ENCODE measurements at places on chromosomes 7 and 10.

DNA sequence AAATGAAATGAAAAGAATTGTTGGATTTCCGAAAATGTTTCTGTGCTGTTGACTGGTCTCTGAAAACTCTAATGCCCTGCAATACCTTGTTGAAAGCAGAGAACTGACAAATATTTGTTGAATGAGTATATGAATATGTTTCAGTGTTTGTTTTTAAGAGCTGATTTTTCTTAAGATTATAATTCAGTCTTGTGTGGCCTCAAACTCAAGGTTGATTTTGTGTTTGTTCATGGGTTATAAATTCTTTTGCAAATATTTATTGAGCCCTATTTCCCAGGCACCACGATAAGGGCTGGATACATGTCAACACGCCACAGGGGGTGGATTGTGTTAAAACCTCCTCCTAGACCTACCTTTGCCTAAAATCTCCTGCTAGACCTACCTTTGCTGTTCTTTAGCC is 203.9 kb upstream of the PLPP4 start:
- DNase-seq: no peak

DNA sequence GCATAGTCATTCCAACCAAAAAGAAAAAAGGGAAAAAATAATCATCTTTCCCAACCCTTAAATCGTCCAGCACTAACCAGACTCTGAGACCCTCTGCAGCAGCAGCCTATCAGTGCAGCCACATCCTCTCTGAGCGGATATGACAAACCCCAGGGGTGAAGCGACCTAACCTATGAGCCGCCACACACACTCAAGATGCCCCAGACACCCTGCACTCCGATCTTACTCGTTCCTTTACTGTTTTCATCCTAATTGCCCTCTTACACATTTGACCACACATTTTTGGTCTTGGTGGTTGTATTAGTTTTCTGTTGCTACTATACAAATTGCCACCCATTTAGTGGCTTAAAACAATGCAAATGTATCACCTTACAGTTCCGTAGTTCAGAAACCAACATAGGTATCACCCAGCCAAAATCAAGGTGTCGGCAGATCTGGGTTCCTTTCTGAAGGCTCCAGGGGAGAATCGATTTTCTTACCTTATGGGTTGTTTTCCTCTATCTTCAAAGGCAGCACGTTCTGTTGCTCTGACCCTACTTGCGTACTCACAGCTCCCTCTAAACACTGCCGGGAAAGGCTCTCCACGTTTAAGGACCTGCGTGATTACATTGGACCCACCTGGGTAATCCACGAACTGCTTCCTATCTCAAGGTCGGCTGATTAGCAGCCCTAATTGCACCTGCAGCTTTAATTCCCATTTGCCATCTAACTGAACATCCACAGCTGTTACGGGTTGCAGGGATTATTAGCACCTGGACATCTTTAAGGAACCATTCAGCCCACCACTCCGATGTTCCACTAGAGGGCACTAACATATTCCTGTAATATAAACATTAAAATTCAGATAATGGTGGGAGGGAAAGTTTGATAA is 37.3 kb upstream of the PRSS1 start:
- DNase-seq: no peak

- no peak for DNase-seq
Observed at GRCh38 chr10:70063418-70064098, 10.9 kb downstream of the MACROH2A2 start.

- no peak for DNase-seq
Observed at GRCh38 chr7:45211066-45211465, 53.5 kb downstream of the RAMP3 start.

DNA sequence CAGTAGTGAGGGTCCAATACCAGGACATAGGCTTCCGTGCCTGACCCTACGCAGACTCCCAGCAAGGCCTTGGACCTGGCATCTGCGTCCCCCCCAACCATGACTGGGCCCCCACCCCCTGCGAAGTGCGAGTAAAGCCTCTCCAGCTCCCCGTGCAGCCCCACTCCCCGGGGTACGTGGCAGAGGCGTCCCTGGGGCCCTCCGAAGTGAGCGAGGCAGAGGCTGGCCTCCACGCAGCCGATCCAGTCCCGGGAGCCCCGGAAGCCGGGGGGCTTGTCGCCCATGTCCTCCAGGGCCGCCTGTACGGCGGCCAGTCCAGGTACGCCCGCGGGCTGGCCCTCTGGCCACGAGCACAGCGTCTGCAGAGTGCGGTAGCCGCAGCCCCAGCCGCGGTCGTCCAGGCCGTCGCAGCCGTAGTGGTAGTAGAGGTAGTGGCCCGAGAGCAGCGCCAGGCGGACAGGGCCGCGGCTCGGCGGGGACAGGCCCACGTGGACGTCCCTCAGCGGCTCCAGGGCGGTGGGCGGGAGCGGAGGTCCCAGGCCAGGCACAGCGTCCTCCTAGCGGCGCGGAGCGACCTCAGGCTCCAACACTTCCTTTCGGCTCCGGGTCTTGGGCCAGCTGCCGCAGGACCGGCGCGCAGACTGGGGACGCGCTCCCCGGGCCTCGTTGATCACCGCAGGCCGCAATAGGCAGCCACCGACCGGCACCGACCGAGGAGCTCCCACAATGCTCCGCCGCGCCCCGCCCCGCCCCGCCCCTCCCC is at the start of gene UFSP1:
TSS of gene UFSP1 (minus strand) at position 728 of the 763 bp plus-strand sequence. CDS start at position 284, 444 bp downstream.
- DNase-seq: no peak

- DNase-seq: no peak
Observed at GRCh38 chr7:157865351-157866165, 528.8 kb downstream of the DNAJB6 start.

DNA sequence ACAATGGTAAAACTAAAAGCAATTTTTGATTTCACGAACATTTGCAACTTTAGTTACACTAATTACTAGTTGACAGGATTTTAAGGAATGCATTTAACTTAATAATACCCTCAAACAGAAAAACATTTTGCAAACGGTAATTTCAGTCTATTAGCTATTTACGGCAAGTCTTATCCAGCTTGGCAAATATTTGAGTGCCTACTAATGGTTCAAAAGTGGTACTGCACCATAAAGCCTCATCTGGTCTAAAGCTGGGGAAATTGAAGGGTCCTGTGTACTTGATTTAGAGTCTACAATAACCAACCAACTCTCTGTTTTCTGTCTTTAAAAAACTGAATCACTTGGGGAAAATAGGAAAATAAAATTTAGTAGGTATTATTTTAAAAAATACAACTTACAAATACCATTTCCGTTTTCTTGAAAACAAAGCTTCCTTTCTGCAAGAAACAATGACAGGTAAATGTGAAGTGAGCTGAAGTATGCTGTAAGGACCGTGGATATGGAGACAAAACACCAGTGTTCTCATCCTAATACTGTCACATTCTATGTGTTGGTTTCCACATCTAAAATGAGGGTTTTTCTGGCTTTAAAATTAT is 142.3 kb downstream of the VPS50 start:
- no peak for DNase-seq

DNA sequence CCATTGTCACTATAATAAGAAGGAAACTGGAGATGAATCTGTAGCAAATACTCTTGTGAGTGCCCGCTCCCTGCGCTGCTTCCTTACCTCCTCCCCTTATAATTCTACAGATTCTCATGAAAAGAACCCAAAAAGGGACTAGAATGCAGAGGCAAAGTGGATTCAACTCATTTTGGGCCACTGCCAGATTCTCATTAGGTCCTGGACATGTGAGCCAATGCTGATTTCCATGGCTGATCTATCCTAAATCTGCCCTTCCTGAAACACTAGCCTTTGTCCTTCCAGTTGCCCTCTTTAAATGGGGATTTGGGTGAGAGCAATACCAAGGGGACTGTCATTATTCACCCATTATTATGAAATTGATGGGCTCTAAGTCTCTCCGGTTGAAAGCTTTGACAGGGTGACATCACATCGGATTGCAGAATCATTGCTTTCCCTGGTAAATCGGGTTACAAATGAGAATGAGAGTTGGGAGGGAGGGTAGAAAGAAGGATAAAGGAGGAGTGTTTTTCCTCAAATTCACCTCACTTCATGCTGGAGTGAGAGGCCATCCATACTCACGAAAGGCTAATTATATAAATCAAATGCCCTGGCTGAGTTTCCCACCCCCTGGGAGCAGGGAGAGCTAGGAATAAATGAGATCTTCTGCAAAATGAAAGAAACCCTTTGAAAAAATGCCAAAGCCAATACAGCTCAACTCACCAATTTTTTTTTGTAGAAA is 37.5 kb downstream of the PTN start:
- DNase-seq: no peak

GRCh38 chr10:97566336-97566996 is 6.1 kb upstream of the ANKRD2 start:
- DNase-seq: no peak

DNA sequence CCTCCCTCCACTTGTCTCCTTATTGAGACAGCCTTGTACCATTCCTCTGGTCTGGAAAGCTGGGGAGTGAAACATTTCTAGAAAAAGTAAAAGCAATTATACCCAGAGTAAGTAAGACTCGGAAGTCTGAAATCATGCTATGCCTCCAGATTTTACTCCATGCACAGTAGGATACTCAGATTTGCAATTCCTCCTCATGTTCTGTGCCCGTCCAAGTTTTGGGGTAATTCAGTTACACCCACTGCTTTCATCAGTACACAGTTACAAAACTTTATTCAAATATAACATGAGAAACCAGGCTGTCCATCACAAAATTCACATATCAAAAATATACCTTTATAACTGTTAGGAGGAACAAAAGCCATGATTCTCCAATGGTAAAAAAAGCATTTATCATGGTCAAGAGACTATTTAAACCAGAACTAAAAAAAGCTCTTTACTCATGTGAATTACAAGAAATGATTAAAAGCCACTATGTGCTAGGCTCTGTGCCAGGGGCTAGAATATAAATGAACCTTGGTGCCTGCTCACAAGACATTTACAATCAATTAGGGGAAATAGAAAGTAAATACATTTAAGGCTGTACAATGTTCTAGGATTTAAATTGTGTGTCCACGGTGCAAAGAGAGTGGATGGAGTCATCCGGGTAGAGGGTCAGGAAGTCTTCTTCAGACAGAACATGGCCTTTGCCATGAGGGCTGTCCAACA is 320.2 kb downstream of the ELMO1 start:
- no peak for DNase-seq

DNA sequence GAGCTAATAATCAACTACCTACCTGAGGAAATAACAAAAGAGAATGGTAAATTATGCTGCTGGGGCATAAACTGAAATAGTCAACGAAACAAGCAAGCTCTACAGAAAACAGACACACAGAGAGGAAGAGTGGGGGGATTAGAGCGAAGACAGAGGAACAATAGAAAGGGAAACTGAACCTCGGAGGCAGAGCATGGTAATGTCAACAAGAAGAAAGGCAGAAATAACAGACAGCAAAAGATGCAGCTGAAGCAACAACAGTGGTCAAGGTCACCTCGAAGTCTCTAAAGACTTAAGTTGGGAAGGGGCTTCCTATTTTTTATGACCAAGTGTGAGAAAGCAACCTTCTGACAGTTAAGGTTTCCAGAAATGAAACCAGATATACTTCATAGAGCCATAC is 177.0 kb downstream of the ZNF438 start:
- DNase-seq: no peak

DNA sequence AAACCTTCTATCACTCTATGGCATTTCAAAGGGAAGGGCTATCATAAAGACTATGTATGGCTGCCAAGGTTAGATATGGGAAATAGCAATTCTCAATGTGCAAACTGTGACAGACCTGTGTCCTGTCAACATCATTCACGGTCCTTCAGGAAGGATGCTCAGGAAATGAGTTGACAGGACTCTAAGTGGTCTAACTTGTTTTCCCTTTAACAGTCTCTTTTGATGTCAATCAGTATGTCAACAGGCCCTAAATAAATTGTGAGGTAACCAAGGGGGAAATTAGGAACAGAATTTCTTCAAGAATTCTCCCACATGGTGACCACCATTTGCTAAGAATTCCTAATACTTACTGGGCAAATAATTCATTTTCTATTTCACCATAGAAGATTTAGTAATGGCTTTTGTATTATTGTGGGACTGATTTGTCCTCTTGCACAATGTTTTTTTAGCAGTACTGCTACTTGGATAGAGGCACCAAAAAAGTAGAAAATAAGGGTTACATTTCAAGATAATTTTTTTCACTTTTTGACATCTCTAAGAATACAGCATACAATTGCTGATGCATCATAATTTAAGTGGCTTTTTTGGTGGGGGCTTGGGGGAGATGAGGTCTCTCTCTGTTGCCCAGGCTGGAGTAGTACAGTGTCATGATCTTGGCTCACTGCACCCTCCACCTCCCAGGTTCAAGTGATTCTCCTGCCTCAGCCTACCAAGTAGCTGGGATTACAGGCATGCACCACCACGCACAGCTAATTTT is 275.8 kb downstream of the CACNA2D1 start:
- DNase-seq: no peak

DNA sequence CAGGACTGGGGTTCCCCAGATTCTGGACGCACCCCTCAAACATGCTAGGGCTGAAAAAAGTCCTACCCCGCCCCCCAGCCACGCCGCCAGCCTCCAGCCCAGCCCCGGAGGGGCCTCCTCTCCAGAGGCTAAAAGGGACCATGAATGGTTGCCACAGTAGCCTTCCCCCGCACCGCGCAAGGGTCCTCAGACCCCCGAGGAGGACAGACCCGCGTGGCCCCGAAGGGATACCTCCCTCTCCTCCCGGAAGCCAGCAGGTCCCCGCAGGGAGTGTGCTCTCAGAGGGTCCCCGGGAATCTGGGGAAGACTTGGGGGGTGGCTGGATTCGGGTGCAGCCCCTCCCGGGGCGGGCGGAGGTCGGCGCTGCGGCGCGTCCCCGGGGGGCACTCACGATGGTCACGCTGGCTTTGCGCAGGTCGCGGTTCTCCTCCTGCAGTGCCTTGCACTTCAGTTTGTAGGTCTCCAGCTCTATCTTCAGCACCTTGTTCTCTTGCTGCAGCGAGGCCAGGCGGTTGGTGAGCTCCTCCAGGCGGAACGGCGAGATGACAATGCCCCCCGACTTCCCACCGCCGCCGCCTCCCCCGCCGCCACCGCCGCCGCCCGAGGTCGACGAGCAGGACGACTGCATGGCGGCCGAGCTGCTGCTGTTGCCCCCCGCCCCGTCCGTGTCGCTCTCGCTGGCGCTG is 482 bp downstream of the CCDC6 start:
- no peak for DNase-seq

DNA sequence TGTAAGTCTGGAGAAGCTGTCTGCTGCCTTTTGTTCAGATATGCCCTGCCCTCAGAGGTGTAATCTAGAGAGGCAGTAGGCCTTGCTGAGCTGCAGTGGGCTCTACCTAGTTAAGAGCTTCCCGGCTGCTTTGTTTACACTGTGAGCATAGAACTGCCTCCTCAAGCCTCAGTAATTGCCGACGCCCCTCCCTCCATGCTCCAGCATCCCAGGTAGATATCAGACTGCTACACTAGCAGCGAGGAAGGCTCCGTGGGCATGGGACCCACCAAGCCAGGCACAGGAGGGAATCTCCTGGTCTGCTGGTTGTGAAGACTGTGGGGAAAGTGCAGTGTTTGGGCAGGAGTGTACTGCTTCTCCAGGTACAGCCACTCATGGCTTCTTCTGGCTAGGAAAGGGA is 26.4 kb upstream of the CXCL12 start:
- DNase-seq: no peak

DNA sequence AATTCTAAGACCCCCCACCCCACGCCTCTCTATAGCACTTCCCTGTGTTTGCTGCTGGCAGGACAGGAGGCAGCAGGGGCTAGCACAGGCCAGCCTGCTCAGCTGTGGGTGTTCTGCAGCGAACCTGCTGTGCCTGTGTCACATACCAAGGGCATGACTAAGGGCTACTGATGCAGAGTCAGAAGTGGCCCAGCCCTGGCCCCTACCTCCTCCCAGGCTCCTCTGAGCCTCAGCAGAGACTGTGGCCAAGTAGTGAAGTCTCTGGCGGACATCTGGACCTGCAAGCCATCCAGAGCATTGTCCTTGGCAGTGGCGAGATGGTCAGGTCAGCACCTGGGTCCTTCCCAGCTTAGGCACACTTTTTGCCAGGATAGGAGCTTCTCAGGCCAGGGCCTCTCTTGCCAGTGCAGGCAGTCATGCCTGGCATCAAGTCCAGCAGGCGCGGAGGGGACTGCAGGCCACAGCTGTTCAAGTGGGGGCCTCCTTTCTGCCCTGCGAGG is 116.3 kb upstream of the RET start:
- no peak for DNase-seq

Measured in stimulated activated CD4-positive, alpha-beta T cell treated with anti-CD3 and anti-CD28 coated beads, Interleukin-12 subunit alpha, Interleukin-12 subunit beta, amount 100 ng/mL, for 24 hours (primary cell).